ENCODE measurements at places on chromosomes 7 and 10.

DNA sequence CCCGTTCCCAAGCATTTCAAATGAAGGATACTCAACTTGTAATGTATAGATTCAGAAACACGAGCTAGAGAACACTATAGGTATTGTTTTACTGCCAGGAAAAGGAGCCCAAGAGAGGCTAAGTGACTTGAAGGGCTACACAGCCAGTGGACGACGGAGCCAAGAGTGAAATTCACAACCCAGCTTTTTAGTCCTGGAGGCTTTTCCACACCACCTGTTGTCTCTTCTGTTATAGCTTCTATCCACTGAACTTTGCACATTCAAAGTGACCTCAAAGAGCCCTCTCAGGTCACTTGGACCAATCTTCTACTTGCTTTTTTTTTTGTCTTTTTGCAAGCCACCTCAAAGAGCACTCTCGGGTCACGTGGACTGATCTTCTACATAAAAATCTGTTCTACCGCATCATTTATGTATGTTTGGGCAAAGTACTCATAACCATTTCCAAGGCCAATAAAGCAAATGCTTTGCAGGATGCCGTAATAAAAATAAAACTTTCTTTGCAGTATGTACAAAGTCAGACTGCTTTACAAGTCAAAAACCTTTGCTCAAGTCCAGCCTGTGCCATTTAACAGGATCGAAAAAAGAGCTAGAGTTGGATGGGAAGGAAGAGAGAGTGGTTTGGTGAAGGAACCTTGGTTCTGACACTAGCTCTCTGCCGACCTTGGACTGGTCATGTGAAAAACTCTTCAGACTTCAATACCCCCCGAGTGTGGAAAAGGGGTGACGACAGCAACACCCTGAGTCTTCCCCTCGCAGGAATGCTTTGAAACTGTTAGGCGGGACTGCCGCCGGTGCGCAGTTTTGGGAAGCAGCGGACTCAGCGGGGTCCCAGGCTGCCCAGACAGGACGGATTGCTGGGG, 821 bp downstream of the SLC35B4 start:
- no peak for DNase-seq

GRCh38 chr7:108051454-108051853, 48.5 kb upstream of the LAMB1 start:
- no peak for DNase-seq

GRCh38 chr10:28644647-28645046, 32.7 kb upstream of the BAMBI start:
- DNase-seq = no peak

DNA sequence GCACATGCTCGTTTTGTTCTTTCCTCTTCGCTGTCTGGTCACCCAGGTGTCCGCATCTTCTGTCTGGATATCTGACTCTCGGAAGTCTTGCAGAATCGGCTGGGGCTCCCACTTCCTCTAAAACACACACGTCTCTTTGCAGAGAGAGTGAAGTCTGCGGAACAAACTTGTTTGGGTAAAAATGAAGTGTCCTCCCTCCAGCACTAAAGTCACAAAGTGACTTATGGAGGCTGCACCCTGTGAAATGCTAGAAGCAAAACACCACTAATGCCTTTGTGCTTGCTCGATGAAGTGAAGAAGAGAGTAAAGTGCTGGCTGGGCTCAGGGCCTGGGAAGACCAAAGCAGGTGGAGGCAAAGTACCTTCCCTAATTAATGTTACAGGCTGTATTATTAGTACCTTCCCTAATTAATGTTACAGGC, 71.4 kb downstream of the FGFR2 start:
- no peak for DNase-seq

DNA sequence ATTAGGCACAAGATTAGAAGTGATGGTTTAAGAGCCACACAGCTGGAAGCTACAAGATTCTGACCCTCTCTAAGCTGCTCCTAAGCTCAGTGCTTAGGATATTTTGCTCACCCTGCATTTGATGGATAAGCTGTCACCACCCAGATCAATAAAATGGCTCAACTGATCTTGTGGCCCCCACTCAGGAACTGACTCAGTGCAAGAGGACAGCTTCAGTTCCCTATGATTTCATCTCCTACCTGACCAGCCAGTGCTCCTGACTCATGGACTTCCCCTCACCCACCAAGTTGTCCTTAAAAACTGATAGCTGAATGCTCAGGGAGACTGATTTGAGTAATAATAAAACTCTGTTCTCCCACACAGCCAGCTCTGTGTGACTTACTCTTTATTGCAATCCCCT, 833.8 kb downstream of the GRID1 start:
- no peak for DNase-seq

DNA sequence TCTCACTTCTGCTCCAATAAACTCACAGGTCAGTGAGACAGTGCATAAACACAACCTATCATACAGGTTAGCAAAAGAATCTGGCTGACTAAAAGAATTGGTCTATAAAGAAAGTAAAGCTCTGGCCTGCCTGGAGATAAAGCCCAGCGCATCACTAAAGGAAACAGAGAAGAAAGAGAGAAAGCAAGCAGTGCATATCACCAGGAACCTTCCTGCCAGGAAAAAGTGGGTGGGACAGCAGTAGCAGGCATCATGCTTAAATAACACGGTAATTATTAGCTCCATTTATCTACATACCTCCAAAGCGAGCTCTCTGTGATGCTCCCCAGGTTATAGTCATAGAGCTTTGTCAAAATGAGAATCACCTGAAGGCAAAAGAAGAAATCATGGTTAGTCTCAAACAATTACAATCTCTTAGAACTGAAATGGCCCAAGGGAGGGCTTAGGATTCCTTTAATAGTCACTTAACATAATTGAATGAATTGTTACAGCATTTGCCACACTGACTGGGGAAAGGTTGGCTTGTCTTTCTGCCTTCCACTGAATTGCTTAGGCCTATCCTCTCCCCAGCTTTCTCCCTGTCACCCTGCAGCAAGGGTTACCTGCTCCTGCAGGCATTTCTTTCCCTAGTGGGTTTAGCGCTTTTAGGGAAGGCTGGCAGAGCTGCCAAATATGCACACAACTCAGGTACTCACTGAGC, 208.1 kb downstream of the SORCS1 start:
- no peak for DNase-seq

GRCh38 chr10:61970182-61971002, 68.9 kb downstream of the ARID5B start:
- DNase-seq = no peak

DNA sequence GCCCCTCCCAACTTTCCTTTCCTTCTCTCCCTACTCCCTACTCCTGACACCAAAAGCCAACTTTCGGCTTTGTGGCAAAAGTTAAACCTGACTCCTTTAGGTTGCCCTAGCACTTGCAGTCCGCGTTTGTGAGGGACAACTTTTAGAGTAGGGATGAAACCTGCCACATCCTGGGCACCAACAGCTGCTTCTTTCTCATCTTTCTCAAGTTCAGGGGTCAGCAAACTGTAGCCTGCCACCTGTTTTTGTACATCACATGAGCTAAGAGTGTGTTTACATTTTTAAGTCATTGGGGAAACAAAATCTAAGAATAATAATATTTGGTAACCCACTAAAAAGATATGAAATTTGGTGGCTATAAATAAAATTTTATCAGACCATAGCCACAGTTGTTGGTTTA, 660.6 kb downstream of the KCNMA1 start:
- no peak for DNase-seq

DNA sequence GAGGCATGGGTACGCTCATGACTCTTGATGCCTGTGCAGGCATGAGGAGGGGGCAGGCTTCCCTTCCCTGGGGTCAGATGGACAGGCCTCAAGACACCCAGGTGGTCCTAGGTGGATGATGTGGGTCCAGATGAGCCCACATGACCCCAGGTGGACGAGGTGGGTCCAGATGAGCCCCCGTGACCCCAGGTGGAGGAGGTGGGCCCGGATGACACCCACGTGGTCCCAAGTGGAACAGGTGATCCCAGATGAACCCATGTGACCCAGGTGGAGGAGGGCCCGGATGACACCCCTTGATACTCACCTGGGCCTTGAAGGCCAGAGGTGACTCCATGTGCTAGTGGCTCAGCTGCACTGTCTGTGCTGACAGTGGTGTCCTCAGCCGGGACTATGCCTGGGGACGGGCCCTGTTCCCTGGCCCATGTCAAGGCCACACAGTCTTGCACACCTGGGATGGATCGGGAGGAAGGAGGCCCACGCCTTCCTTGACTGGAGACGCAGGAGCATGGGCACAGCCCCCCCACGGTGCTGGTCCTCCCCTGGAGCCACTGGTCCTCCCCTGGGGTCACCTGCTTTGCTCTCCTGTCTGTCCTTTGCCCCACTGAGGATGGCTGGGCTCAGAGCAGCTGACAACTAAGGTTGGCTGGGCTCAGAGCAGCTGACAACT, 3.2 kb downstream of the PRAP1 start:
- DNase-seq = no peak

DNA sequence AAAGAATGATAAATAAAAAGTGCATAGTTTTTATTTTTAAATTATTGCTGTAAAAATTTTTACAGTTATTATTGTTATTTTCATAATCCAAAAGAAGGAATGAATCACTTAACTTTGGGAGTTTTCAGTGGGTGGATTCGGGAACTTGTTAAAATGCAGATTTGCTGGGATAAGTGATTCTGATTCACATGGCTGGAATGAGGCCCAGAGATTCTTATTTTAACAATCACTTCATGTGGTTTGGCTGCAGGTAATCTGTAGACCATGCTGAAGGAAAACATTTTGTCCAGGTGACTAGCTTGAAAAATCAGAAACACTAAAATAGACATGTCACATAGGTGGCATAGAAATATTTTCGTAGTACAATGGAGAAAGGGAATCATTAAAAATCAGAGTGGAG, 13.9 kb downstream of the CROT start:
- DNase-seq = no peak

GRCh38 chr7:23018750-23019149, 4.8 kb upstream of the HYCC1 start:
- DNase-seq = no peak

DNA sequence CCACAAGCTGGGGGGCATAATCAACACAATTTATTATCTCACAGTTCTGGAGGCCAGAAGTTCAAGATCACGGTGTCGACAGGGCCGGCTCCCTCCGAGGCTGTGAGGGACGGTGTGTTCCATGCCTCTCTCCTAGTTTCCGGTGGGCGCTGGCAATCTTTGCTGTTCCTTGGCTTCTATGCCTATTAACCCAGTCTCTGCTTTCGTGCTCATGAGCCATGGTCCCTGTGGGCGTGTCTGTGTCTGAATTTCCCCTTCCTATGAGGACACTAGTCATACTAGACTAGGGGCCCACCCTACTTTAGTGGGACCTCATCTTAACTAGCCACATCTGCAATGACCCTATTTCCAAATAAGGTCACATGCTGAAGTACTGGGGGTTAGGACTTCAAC, 29.4 kb downstream of the HIPK2 start:
- DNase-seq = no peak

DNA sequence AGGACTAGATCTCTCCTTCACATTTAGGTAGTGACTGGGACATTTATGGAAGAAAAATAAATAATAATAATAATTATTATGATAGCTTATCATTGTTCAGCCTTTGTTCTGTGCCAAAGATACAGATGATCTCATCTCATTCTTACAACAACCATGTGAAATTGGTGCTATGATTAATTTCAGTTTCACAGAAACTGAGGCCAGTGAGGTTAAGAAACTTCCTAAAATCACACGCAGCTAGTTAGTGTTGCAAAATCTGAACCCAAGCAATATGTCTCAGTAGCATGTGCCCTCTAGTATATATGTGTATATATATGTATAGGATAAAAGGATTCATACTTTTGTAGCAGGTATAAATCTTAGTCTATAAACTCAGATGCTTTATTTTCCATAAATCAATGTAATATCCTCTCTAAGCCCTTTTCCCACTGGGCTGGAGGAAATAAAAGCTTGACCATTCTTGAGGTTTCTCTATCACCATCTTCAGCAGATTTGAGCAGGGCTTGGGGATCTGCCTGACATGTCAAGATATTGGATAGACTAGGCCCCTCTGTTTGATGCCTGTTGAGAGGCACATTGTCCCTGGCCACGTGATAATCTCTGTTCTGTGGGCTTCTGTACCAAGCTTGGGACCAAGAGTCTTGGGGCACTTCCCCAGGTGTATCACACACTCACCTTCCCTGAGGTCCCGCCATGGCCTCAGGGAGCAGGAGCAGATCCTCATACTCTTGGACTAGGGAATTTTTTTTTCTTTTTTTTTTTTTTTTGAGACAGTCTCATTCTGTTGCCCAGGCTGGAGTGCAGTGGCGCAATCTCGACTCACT, 172.6 kb upstream of the NRP1 start:
- DNase-seq = no peak

All from activated naive CD4-positive, alpha-beta T cell treated with Interleukin-2 at 50 U/mL for 16 hours (primary cell).